ENCODE measurements at places on chromosomes 13 and 19.

- no peaks in the 10 kb centered on the region for H3K27me3 ChIP-seq
- no peaks in the 10 kb centered on the region for H3K36me3 ChIP-seq
- DNase-seq, result no peak
- H3K4me1 ChIP-seq, result no peaks in the 10 kb centered on the region
- H3K4me3 ChIP-seq, result no peak overlapping the region
Observed at GRCh38 chr13:43797159-43797558, 10.4 kb upstream of the ENOX1 start.

GRCh38 chr19:46426506-46427162 lies 2.1 kb downstream of the PNMA8C start:
- no peaks in the 10 kb centered on the region for H3K36me3 ChIP-seq
- H3K4me1 ChIP-seq, result peaks cover 14% of the 10 kb centered on the region
- peak; percentile 83 for DNase-seq
- peak overlapping the region; percentile 96 for H3K27ac ChIP-seq
- H3K4me3 ChIP-seq, result peak overlapping the region; percentile 67

DNA sequence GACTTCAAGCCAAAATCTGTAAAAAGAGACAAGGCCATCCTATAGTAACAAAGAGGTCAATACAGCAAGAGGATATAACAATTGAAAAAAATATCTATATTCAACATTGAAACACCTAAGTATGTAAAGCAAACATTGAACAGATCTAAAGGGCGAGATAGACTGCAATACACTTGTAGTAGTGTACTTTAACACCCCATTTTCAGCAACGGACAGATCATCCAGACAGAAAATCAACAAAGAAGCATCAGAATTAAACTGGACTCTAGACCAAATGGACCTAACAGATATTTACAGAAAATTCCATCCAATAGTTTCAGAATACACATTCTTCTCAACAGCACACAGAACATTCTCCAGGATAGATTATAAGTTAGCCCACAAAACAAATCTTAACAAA lies 28.7 kb upstream of the SIAH3 start:
- H3K36me3 ChIP-seq, result no peaks in the 10 kb centered on the region
- peaks cover 5% of the 10 kb centered on the region for H3K4me1 ChIP-seq
- no peak for DNase-seq
- peaks cover 56% of the 10 kb centered on the region for H3K27me3 ChIP-seq
- H3K27ac ChIP-seq, result no peak overlapping the region

DNA sequence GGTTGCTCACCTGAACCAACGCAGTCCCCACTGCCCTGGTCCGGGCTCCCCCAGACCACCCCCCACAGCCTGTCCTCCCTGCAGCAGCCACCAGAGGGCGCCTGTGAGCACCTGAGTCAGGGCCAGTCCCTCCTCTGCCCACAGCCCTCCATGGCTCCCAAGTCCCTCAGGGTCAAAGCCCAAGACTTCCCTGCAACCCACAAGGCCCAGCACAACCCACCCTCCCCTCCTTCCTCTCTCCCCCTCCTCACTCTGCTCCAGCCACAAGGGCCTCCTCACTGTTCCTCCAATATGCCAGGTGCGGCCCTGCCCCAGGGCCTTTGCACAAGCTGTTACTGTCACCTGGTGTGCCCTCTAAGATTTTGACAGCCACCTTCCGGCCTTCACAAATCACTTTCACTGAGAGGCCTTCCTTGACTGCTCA lies 10.9 kb downstream of the GNA15 start:
- no peak overlapping the region for H3K4me3 ChIP-seq
- no peaks in the 10 kb centered on the region for H3K27me3 ChIP-seq
- no peak overlapping the region for H3K27ac ChIP-seq
- peaks cover 6% of the 10 kb centered on the region for H3K4me1 ChIP-seq

DNA sequence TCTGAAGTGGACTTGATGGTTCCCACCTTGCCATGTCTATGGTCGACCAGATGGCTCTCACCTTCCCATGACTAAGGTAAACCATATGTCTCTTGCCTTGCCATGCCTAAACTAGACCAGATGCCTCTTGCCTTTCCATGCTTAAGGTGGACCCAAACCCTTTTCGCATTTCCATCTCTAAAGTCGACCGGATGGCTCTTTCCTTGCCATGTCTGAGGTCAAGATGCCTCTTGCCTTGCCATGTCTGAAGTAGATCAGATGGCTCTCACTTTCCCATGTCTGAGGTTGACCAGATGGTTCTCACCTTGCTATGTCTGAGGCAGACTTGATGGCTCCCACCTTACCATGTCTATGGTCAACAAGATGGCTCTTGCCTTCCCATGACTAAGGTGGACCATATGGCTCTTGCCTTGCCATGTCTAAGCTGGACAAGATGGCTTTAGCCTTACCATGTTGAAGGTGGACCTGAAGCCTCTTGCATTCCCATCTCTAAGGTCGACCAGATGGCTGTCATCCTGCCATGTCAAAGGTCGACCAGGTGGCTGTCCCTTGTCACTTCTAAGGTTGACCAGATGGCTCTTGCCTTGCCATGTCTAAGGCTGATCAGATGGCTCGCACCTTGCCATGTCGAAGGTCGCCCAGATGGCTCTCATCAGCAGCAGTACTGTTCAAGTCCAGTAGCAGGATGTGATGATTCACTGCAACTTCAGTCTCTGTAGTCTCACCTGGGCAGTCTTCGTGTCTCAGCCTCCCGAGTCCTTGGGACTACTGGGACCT lies 1439.4 kb downstream of the UQCRFS1 start:
- no peaks in the 10 kb centered on the region for H3K27me3 ChIP-seq
- no peak overlapping the region for H3K27ac ChIP-seq
- no peak for DNase-seq
- H3K4me1 ChIP-seq, result no peaks in the 10 kb centered on the region

DNA sequence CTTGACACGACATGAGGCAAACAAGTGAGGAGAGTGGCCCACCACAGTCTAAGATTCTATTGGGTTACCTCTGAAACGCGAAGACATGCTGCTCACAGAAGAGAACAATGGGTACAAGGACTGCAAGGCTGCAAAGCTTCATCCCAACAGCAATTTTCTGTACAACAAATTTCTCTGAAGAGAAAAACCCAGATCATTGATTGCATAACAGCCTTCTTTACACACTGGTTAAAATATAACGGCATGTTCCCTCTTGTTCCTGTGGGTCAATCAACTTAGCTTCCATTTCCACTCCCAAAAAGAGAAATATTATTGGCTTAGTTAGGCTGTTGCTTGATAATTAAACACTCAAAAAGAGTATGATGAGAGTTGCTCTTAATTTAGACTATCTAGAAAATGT lies at the start of gene CPB2:
TSS of gene CPB2 (minus strand) at position 166 of the 400 bp plus-strand sequence. CDS start at position 142, 24 bp downstream.
- H3K27me3 ChIP-seq, result no peaks in the 10 kb centered on the region
- no peak within 1 kb of the TSS for H3K27ac ChIP-seq
- no peak for DNase-seq
- no peaks in the 10 kb centered on the region for H3K36me3 ChIP-seq
- no peak within 1 kb of the TSS for H3K4me3 ChIP-seq
- H3K4me1 ChIP-seq, result peaks cover 4% of the 10 kb centered on the region

- no peaks in the 10 kb centered on the region for H3K36me3 ChIP-seq
- H3K27me3 ChIP-seq, result no peaks in the 10 kb centered on the region
- no peaks in the 10 kb centered on the region for H3K4me1 ChIP-seq
- no peak overlapping the region for H3K27ac ChIP-seq
- DNase-seq, result no peak
Observed at GRCh38 chr13:61078976-61079770, 336.5 kb downstream of the PCDH20 start.

DNA sequence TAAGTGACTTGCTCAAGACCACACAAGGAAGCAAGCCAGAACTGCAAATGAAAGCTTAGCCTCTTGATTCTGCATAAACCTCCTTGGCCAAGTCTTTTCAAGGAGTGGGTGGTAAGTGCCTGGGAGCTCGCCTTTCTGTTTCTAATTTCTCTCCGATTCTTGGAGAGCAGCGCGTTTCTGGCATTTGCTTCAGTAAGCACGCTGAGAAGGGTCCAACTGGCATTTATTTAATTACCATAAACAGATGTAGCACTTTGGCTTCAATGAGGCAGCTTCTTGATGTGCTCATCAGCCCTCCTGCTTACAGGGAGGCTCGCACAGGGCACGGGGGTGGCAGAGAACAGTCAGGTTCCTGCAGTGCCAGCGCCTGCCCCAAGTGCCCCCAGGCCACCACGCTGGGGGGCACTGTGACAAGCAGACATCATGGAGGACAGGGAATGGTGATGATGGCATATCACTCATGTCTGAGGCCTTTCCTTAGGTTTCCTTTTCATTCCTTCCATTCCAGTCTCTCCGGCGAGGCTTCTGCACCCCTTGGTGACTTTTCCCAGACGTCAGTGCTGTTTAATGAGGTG lies 13.3 kb downstream of the SIAH3 start:
- H3K36me3 ChIP-seq, result no peaks in the 10 kb centered on the region
- peaks cover 7% of the 10 kb centered on the region for H3K4me1 ChIP-seq
- no peak overlapping the region for H3K27ac ChIP-seq
- H3K27me3 ChIP-seq, result peaks cover 6% of the 10 kb centered on the region

GRCh38 chr13:111880185-111880584 lies 186.8 kb upstream of the SOX1 start:
- no peak overlapping the region for H3K4me3 ChIP-seq
- DNase-seq, result no peak
- H3K36me3 ChIP-seq, result no peaks in the 10 kb centered on the region
- H3K27me3 ChIP-seq, result no peaks in the 10 kb centered on the region
- no peak overlapping the region for H3K27ac ChIP-seq

DNA sequence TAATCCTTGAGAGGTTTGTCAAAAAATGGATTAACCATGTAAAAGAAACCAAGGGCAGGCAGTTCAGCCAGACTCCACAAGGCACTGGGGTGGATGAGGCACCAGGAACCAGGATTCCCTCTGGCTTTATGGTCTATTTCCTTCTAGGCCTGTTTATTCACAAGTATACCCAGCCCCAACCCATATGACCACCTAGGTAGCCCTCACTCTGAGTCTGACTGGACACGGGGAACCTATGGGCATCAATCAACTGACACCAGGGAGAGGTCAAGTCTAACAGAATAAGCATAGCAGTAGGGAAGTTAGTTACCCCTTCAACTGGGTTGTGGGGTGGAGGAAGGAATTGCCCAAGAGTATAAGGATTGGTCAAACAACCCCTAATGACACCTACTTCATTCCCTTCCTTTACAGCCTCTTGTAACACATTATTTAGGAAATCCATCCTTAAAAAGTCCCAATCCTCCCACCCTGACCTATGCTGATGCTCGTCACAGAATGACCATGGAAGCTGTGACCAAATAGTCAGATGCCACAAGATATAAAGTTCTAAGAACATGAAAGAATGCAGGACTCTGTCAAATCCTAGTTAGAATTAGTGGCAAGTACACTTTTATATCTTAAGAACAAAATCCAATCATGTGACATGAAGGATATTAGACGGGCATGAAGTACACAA lies 31.7 kb downstream of the PEG3 start:
- H3K36me3 ChIP-seq, result no peaks in the 10 kb centered on the region
- H3K27me3 ChIP-seq, result no peaks in the 10 kb centered on the region
- no peak overlapping the region for H3K4me3 ChIP-seq
- DNase-seq, result no peak
- no peak overlapping the region for H3K27ac ChIP-seq
- no peaks in the 10 kb centered on the region for H3K4me1 ChIP-seq

- no peaks in the 10 kb centered on the region for H3K27me3 ChIP-seq
- no peak overlapping the region for H3K4me3 ChIP-seq
Observed at GRCh38 chr13:77042566-77043177, 15.7 kb upstream of the FBXL3 start.

DNA sequence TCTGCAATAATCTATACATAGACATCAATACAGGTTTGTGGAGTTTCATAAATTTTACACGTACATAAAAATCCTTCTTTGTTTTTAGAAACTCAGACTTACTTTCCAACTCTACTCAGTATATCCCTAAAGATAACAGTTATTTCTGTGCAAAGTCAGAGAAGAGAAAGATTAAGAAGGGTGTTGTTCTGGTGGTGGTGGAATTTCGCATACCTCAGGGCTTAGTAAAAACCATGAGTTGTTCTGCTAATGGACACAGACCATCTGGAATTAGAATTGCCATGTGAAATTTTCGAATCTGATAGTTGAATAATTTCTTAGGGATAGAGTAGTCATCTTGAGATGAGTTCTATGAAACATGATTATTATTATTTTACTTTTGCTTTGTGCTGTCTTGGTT lies 102.7 kb downstream of the ZAR1L start:
- DNase-seq, result peak; percentile 77
- peak overlapping the region; percentile 28 for H3K4me3 ChIP-seq
- H3K27me3 ChIP-seq, result no peaks in the 10 kb centered on the region
- peak overlapping the region; percentile 71 for H3K27ac ChIP-seq
- peaks cover 8% of the 10 kb centered on the region for H3K4me1 ChIP-seq
- H3K36me3 ChIP-seq, result peaks cover 6% of the 10 kb centered on the region

DNA sequence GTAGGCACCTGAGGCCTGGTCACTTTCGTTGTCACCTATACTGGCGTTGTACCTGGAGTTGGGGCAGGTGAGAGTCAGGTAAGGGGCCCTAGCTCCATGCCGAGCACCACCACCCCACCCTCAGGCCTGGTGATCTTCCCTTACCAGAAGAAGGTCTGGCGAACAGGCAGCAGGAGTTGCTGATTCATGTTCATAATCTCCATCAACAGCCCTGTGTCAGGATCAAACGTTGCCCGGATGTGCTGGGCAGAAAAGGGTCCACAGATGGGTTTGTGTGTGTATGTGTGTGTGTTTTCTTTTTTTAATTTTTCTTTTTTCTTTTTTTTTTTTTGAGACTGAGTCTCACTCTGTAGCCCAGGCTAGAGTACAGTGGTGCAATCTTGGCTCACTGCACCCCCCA lies 14.3 kb downstream of the MAN2B1 start:
- H3K27ac ChIP-seq, result no peak overlapping the region
- peaks cover 2% of the 10 kb centered on the region for H3K4me1 ChIP-seq
- peaks cover 62% of the 10 kb centered on the region for H3K36me3 ChIP-seq
- no peak overlapping the region for H3K4me3 ChIP-seq
- no peaks in the 10 kb centered on the region for H3K27me3 ChIP-seq

GRCh38 chr19:32605544-32605943 lies 24.6 kb downstream of the PDCD5 start:
- H3K27me3 ChIP-seq, result no peaks in the 10 kb centered on the region
- H3K4me1 ChIP-seq, result no peaks in the 10 kb centered on the region
- DNase-seq, result no peak
- H3K4me3 ChIP-seq, result no peak overlapping the region

DNA sequence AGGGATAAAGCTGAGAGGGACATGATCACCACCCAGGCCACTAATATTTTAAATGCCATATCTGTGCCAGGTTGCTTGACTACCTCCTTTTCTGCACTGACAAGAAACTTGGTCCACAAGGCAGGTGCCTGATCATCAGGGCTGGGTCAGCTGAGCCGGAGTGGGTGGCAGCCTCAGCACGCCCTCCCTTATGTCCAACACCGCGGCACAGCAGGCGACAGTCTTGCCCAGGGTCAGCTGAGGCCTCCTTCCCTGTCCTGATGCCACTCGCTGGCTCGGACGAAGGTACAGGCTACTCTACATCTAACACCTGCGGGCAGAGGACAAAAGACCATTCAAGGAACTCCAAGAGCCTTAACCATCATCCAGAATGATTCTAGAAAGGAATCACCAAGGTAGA lies 16.9 kb downstream of the ZC3H4 start:
- peaks cover 28% of the 10 kb centered on the region for H3K4me1 ChIP-seq
- no peak for DNase-seq

- no peak overlapping the region for H3K4me3 ChIP-seq
- H3K4me1 ChIP-seq, result no peaks in the 10 kb centered on the region
- H3K27me3 ChIP-seq, result no peaks in the 10 kb centered on the region
- no peak for DNase-seq
Observed at GRCh38 chr13:109728061-109728460, 58.3 kb downstream of the IRS2 start.
